GM13976 (cell line): ENCODE measurements at places on chromosomes 6 and 20.
A peak's percentile ranks its signal among the peaks of the same experiment; 100 is the strongest.

GRCh38 chr6:27684264-27685211 lies 211.6 kb upstream of the ZNF184 start:
- peak; percentile 71 for DNase-seq

DNA sequence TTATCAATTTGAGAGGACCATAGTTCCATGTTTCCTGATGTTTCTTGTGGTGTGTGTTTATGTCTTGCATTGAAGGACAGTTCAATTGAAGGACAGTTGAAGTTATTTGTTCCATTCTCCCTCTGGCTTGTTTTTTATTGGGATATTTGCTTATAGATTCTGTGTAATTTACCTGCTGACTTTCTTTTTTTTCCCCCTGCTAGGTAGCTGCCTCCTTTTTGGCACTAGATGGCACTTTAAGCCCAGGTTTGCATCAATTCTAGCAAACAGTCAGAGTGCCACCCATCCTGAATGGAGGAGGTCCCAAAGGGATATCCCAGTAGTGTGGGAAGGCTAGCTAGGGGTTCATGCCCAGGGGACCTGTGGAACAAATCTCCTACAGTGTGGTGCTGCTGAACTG lies 78.1 kb downstream of the CFAP61 start:
- DNase-seq, result no peak

GRCh38 chr6:44666324-44666723 lies 278.8 kb downstream of the CDC5L start:
- no peak for DNase-seq

GRCh38 chr6:43786664-43787329 lies 16.8 kb downstream of the VEGFA start:
- DNase-seq, result no peak

GRCh38 chr20:41377275-41377674 lies 10.7 kb upstream of the EMILIN3 start:
- DNase-seq, result no peak
